AG08395 (cell line): ENCODE measurements at places on chromosomes 12 and 14.

DNA sequence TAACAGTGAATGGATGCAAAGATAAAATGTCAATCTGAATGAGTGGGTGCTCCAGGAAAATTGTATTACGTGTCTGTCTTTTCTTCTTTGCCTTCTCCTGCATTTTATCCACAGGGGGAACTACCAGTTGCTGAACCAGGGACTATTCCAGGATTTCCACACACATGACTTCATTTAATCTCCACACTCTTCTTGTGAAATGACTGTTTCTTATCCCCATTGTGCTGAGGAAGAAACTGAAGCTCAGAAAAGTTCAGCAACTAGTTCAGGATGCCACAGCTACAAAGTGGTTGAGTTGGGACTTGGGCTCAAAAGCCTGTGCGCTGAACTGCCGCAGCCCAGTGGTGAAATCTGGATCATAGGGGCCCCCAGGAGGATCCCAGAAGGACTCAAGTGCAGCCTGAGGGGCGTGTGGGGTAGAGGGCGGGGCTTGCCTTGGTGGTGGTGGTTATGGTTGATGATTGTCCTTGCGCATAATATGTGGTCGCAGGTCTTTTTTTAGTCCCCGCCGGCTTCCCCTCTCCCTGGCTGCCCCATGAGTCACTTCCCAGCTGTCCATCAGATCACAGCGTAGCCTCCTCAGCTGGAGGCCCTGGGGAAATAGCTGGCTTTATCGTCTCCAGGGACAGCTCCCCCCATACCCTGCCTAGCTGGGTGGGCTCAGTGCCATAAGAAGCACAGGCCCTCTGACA, 235.2 kb upstream of the CRY1 start:
- no peak for DNase-seq

- no peak for DNase-seq
These were observed 165.2 kb downstream of the BRMS1L start for GRCh38 chr14:35991356-35991755.

DNA sequence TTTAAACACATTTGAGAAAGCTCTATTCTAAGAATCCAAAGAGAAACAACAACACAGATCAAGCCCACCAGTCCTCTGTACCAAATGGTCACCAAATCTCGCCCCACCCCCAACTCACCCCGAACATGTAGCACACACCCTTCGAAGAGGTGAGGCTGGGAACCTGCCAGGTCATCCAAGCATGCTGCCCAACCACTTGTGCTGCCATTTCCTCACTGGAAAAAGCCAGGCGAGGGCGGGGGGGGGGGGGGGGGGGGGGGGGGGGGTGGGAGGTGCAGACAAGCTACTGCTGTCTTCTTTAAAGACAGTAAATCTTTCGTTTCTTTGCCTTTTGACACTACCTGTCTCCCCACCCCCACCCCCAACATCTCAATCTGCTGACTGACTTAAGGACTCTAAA, 59.9 kb downstream of the SETD3 start:
- no peak for DNase-seq

DNA sequence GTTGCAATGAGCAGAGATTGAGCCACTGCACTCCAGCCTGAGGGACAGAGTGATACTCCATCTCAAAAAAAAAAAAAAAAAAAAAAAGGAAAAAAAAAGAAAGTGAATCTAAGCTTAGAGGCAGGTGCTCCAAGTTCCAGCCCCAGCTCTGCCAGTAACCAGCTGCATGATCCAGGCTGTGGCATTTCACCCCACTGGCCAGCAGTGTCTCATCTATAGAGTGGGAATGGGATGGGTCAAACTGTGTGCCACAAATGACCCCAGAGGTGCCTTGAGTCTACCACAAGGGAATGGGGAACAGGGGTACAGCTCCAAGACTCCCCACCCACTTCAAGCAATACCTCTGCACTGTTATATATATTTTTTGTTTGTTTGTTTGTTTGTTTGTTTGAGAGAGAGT, 5.0 kb downstream of the PLEKHD1 start:
- no peak for DNase-seq

DNA sequence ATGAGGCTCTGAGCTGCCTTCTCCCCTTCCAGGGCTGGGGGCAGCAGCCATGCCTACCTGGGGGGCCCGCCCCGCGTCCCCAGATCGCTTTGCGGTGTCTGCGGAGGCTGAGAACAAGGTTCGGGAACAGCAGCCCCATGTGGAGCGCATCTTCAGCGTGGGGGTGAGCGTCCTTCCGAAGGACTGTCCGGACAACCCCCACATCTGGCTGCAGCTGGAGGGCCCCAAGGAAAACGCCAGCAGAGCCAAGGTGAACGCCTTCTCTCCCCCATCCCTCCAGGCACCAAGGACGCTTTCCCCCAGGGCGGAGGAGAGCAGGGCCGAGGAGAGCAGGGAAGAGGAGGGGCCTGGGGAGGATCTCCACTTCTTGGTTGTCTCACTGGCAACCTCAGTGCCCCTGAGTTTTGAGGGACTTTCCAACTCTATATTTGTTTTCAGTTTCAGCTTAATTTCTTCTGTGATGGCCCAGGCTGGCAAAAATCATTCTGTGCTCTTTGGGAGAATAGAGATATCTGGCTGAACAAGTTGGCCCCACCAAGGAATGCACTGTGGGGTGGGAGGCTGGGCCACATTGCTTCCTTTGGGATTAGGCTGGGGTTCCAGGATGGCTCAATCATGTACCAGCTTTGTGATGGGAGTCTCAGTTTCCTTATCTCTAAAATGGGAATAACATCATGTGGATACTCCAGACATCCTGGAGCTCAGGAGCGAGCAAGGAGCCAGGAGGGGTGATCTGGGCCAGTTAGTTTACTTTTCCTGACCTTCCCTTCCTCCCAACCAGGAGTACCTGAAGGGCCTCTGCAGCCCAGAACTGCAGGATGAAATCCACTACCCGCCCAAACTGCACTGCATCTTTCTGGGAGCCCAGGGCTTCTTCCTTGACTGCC, 1.2 kb downstream of the KHNYN start:
- peak; percentile 45 for DNase-seq

GRCh38 chr12:39671898-39672875, 52.6 kb upstream of the ABCD2 start:
- no peak for DNase-seq

DNA sequence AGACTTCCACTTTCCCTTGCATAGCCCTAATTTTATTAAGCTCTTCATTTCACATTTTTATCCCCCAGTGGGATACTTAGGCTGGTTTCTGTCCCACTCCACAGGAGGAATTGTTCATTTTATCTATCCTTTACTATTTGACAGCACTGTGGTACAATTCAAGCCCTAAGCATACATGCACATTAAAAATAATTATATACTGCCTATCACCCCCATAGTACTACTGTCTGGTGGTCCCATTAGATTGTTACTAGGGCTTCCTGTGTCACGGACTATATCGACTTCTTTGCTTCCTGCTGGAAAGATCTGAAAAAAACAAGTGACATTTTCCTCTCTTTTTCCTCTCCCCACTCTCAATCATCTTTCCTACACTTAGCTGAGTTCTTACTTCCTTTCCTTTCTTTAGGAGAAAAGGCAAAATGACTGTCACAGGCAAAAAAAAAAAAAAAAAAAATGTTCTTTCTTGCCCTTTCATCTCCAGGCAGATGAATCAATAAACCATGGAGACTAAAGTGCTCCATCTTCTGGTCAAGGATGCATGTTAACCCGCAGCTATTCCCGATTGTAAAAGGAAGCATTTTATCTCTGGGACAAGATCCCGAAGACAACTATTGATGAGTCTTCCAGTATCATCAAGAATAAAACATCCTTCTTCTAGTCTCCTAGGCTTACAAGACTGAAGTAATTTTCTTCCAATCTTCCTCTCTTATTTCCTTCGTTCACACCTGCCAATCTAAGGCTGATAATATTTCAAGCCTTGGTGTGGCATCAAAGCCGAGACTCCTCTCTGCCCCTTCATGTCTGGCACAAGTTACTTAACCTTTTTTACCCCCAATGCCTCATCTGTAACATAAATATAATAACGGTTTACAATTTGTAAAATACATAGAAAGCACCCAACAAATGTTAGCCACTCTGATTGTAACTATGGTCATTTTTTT, 94.4 kb upstream of the PLEKHG7 start:
- peak; percentile 60 for DNase-seq

- no peak for DNase-seq
These were observed 923.5 kb downstream of the BCL11B start for GRCh38 chr14:98348505-98348904.

- DNase-seq: no peak
These were observed 151.8 kb upstream of the BTG1 start for GRCh38 chr12:92297405-92297804.

DNA sequence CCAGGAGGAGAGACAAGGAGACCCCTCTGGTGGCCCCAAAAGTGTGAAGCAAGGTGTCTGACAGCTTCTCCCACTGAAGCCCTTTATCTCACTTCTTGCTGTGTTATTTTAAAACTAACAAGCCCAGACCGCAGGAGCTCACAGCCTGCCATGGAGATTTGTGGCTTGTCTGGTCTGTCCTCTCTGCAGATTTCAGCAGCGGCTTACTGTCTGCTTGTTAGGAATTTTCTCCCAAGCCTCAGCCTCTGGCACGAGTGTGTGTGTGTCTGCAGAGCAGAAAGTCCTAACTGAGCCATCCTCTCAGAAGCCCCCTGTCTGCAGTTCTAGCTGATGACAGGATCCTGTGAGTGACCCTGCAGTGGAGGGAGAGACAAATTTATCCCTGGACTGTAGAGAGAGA, 87.9 kb upstream of the HSPB8 start:
- DNase-seq: no peak

DNA sequence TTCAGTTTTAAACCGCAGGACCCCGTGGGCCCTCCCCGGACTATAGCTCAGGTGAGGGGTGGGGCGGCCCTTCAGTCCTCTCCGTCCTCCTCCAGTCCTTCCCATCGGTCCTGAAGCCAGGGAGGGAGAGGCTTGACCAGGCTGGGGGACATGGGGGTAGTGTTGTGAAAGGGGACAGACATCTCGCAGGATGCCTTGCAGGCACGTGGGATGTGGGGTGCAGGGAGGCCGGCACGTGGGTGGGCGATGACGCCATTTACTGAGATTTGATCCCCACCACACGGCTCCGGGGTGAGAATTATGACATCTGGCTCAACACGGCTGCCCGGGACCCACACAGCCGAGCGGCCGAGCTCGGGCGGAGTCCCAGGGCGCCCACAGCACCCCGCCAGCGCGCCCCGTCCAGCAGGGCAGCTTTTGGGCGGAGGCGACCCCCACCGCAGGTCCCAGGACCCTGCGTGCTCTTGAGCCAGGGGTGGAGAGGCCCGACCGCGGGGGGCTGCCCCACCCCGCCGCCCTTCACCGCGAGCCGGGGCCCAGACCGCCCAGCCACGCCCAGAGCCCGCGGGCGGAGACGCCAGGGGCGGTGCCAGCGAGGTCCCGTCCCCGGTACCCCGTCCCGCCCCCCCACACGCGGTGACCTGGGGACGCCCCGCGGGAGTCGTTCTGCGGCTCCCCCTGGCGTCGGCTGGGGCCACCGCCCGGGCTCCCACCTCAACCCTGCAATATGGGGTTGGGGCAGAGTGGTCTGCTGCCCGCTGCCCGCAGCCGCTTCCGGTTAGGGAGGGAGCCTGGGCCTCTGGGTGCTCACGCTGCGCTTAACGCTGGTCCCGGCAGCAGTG, 3.3 kb upstream of the EXOC3L4 start:
- DNase-seq: peak; percentile 77

- DNase-seq: no peak
These were observed 111.6 kb downstream of the PLXNC1 start for GRCh38 chr12:94260017-94260416.

GRCh38 chr12:67885375-67886169, 103.7 kb upstream of the IFNG-AS1 start:
- peak; percentile 31 for DNase-seq

DNA sequence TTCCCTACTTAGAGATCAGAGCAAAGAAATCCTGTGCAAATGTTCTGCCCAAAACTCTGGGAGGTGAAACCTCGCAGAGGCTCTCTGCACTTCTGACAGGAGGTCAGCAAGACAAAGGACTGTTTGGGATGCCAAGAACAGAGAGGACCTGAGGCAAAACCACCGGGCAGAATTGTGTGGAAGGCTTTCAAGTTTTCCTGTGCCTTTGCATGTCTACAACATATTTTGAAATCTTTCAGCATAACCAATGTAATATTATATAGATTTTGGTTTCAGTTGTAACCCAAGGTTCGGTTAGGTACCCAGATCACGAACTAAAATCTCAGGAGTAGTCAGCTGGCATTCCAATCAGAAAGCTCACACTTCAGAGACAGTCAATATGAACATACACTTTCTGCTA, 99.4 kb upstream of the PLEKHA5 start:
- DNase-seq: no peak

- DNase-seq: peak; percentile 35
These were observed 58.7 kb upstream of the STK38L start for GRCh38 chr12:27185234-27186021.

DNA sequence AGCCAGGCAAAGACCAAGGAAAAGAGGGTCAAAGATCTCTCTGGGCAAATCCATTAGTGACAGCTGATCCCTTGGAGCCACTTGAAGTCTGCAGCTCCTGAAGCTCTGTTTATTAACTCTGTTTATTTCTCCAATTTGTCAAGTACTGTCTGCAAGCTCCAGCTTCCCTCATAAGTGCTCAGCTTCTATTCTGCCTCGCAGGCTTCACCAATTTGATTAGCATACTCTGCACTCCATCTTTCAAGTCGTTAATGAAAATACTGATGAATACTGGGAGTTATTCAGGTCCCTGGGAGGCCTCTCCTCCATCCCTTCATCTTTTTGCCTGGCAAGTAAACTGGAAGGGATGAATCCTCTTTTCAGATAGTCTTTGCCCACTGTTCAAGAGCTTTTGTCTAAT, 54.3 kb downstream of the TTC9 start:
- DNase-seq: no peak

- DNase-seq: peak; percentile 82
These were observed 7.7 kb upstream of the PPTC7 start for GRCh38 chr12:110590806-110591326.

- DNase-seq: peak; percentile 46
These were observed 20.2 kb downstream of the VPS37B start for GRCh38 chr12:122875590-122876220.

- DNase-seq: no peak
These were observed 22.0 kb upstream of the PPFIBP1 start for GRCh38 chr12:27502021-27502435.

- DNase-seq: peak; percentile 74
These were observed 396.1 kb downstream of the NRXN3 start for GRCh38 chr14:78566026-78566858.

GRCh38 chr14:50822501-50823042, 8.4 kb downstream of the NIN start:
- peak; percentile 13 for DNase-seq

- no peak for DNase-seq
These were observed 10.1 kb downstream of the PTGDR start for GRCh38 chr14:52277552-52277951.

DNA sequence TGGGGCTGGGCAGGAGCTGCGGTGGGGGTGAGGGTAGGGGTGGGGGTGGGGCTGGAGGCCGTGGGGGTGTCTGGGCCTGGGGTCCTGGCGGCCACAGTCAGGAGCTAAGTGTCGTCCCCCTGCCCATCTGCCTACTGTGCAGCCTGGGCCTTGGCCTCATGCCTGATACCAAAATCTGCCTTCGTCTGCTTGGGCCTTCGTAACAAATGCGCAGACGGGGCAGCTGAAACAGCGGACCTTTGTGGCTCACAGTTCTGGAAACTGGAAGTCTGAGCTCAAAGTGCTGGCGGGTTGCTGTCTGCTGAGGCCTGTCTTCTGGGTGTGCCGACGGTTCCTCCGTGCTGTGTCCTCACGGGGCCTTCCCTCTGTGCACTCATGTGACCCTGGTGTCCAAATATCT, 61.7 kb downstream of the KIF26A start:
- DNase-seq: no peak

GRCh38 chr14:51582437-51582836, 69.3 kb upstream of the FRMD6 start:
- no peak for DNase-seq

GRCh38 chr14:23182372-23183157, 895 bp downstream of the SLC7A8 start:
- DNase-seq: peak; percentile 32

- DNase-seq: no peak
These were observed 87.7 kb downstream of the ITPK1 start for GRCh38 chr14:93027810-93028723.
